AML-193 (cell line): ENCODE measurements at places on chromosomes 6 and 20.
A peak's percentile ranks its signal among the peaks of the same experiment; 100 is the strongest.

DNA sequence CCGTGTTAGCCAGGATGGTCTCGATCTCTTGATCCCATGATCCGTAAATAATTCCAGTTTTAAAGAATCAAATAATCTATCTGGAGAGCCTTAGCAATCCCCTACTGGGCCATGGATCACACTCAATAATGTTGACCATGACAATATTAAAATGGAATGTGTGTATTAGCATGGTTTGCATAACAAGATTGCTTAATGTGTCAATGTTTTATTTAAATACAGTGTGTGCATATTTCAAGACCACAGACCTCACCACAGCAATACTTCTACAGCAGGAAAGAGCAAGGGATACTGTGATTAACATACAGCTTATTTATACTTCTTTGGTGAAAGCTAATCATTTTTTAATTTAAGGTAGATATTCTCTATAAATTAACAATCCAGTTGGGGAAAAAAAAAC, 470.4 kb downstream of the TFAP2B start:
- no peak for DNase-seq

GRCh38 chr20:35871259-35871771, 83.0 kb downstream of the SCAND1 start:
- no peak for DNase-seq

DNA sequence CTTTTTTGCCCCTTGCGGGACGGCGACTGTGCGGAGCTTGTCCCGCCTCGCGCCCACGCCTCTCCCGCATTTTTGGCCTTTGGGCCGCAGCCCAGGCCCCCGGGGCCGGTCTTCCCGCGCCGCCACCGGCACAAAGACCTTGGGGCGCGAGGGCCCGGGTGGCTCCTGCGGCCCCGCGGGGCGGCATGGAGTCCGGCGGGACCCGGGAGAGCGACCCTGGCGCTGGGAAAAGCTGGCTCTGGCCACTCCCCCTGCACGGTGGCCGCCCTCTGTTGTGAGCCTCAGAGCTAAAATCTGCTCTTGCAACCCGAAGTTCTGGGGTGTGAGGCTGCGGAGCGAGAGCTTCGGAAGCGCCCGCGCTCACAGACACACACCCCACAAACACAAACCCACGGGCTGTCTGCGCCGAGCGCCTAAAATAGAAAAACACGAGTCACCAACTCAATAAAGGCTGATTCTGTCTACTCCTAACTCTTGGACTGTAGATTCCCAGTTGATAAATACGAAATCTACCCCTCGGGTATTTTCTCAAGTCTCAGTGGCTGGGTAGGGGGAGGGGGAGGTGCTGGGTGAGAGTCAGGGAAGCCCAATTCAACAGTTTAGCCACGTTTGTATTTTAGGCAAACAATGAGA, 496 bp upstream of the BEND3 start:
- DNase-seq: no peak

DNA sequence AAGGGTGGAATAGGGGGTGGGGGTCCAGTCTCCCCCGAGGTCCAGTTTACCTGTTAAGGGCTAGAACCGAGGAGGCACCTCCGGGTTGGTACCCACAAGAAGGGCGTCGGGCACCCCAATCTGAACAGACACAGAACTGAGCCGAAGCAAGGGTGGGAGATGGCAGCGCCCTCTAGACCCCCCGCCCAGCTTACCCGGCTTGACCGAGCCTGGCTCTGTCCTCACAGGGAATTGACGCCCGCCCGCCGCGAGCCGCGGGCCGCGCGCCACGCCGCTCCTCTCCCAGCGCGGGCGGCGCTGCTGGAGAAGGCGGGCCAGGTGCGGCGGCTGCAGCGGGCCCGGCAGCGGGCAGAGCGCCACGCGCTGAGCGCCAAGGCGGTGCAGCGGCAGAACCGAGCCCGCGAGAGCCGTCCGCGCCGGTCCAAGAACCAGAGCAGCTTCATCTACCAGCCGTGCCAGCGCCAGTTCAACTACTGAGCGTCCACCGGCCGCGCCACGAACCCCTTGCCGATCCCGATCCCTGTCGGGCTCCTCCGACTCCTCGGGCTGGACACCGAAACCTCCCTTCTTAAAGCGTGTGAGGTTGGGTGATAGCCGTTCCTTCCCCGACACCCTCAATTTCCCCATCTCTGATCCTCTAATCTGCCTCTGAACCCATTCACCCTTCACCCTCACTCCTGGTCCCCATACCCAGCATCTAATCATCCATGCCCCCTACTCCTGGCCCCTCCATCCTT, 5.9 kb downstream of the TP53INP2 start:
- peak; percentile 65 for DNase-seq

- DNase-seq: no peak
Measured at GRCh38 chr6:70040766-70041165, 174.4 kb downstream of the COL19A1 start.

- no peak for DNase-seq
Measured at GRCh38 chr6:103617642-103618041, 1242.1 kb downstream of the HACE1 start.

DNA sequence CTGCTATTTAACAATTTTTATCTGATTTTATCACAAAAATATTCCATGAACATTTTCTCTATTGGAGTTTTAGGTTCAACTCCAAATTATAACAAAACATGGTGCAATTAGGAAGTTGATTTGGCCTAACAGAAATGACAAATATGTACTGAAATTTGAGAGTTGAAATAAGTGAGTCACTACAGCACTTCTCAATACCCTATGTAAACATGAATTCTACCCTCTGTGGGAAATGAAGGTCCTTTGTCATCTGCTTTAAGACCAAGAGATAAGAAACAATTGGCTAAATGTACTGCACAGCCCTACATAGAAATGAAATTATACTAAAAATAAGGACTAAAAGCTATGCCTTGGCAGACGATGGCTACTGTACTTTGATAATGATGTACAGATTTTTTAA, 86.2 kb upstream of the BEND6 start:
- no peak for DNase-seq

DNA sequence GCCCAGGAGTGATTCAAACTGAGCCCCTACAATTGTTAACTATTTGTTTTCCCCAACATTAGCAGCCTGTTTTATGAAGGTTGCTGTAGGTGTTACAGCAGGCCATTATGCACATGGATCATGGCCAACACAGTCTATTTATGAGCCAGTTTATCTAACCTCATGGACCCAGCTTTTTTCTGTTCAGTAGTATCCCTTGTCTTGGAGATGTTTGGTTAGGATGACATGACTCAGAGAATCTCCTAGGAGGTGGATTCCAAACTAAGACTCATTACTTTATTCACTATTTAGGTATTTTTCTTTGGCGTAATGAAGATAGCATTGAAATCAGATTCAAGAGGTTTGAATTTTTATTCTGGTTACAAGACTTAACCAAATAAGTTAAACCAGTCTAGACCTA, 62.8 kb upstream of the TFB1M start:
- no peak for DNase-seq

DNA sequence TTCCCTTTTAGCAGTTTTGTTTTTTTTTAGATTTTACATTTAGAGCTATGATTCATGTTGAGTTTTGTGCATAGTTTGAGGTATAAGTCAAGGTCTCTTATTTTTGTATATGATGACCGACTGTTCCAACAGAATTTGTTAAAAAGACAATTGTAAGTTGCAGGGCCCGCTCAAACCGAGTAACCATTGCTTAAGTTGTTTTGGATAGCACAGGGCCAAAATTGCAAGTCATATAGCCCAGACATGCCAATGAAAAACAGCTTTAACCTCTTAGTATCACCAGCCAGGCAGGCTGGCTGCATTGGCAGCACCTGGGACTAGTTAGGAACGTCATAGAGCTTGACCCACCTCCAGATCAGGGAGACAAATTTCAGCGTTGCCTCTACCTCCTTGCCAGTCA, 47.3 kb downstream of the PFDN4 start:
- no peak for DNase-seq

GRCh38 chr6:105600336-105601260, 197.7 kb upstream of the PREP start:
- DNase-seq: no peak

- DNase-seq: no peak
Measured at GRCh38 chr20:64100566-64100888, 6.8 kb downstream of the NPBWR2 start.

DNA sequence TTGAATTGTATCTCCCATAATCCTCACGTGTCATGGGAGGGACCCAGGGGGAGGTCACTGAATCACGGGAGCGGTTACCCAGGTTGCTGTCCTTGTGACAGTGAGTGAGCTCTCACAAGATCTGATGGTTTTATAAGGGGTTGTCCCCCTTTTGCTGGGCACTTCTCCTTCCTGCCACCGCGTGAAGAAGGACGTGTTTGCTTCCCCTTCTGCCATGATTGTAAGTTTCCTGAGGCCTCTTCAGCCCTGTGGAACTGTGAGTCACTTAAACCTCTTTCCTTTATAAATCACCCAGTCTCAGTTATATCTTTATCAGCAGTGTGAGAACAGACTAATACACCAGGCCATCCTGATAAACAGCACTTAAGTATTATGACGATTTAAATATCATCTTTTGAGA, 9.0 kb upstream of the MRGBP start:
- DNase-seq: no peak

DNA sequence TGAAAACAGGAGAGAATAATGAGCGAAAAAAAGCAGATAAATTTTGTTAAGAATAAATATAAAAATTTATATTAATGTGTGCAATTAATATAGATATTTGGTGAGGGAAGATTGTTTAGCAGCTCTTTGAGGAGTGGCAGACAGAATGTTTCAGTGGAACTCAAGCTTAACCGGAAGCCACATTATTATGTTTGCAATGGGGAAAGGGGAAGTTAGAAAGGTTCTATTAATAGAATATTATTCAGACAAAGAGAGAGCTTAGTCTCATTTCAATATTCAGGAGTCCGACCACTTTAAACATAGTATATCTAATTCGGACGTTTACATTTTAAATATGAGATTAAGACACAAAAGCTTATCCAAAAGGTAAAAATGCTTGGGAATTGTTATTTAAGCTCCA, 81.6 kb upstream of the KHDRBS2 start:
- DNase-seq: peak; percentile 70

DNA sequence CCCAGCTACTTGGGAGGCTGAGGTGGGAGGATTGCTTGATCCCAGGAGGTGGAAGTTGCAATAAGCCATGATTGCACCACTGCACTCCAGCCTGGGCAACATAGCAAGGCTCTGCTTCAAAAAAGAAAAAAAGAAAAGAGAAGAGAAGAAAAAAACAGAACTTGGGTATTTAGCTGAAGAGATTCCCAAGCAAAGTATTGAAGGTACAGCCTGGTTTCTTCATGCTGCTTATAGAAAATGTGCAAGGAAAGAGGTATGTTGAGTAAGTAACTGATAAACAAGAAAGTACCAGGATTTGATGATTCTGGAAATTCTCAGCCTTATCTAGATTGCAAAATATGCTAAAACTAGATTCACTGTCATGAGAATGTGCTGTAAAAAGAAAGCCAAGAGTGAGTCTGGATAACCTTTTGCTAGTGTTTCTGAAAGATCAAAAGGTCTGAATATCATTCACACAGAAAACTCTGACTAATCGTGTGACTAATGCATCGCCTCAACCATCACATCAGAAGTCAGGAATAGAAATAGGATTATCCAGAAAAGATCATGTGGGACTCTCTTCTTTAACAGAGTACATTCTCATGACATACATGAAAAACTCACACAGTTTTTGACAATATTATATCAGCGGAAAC, 32.4 kb upstream of the NOP56 start:
- no peak for DNase-seq

DNA sequence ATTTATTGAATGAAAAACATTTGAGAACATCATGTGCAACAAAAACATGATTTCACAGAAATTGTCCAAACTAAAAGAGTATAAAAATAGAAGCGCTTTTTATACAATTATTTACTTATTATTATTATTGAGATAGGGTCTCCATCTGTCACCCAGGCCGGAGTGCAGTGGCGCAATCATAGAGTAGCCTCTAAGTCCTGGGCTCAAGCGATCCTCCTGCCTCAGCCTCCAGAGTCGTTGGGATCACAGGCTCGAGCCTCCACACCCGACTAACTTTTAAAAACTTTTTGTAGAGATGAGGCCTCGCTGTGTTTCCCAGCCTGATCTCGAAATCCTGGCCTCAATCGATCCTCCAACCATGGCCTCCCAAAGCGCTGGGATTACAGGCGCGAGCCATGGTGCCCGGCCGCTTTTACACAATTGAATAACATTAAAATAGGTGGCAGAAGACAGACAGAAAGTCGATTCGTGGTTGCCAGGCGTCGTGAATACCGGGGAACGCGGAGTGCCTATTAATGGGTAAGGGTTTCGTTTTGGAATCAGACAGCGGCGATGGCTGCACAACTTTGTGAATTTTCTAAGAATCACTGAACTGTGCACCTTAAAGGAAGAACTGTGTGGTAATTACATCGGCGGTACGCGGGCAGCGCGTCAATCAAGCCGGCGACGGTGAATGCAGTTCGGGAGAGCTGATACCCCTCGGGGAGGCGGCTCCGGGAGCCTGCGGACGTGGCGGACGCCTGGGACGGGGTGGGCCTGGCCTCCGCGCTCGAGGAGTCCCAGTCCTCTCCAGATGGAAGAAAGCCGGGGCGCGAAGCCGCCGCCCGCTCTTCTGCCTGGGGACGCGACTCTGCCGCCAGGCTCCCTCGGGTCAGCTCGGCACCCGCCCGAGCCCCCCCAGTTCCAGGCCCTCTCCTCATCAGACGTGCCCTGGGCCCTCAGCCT, 807 bp downstream of the TBC1D20 start:
- no peak for DNase-seq

DNA sequence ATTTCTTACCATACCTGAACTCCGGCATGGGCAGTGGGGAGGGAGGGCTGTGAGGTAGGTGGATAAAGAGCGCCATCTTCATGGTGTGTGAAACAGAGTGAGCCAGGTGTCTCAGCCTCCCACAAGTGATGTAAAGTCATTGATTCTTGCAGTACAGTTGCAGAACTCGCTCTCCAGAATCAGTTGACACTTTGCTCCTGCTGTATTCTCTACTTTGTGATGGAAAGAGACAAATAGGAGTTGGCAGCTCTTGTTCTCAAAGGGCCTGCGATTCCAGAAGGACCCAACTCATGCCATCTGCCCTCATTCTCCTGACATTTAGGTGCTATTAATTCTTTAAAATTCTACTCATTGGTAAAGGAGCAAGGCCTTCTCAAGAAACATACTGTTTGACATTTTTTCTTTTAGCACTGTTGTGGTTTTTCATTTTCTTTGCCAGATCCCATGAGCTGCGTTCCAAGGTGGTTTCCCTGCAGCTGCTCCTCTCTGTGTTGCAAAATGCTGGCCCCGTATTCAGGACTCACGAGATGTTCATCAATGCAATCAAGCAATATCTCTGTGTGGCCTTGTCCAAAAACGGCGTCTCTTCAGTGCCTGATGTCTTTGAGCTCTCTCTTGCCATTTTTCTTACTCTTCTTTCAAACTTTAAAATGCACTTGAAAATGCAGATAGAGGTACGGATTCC, 49.3 kb downstream of the ARFGEF2 start:
- no peak for DNase-seq

- DNase-seq: no peak
Measured at GRCh38 chr6:126546541-126547120, 206.7 kb downstream of the CENPW start.

- DNase-seq: no peak
Measured at GRCh38 chr20:62770111-62770910, 26.0 kb upstream of the MRGBP start.
